T-cell (primary cell): ENCODE measurements at places on chromosomes 3 and 15. TPM values are rescaled to one million over a fixed set of nuclear protein-coding genes. Genes with fewer than 3 reads are reported as not detected.

SLC41A3 gene
- total RNA-seq: 35.1 TPM

MYEF2 gene
- 17.0 TPM for total RNA-seq

TYRO3 gene
- not detected for total RNA-seq

FANCD2 gene
- 16.0 TPM for total RNA-seq

HIGD2B gene
- total RNA-seq: not detected

GOLGA8G gene
- not detected for total RNA-seq

TM6SF1 gene
- total RNA-seq: 1.0 TPM

- no peak for DNase-seq
- no peak overlapping the region for H3K4me3 ChIP-seq
- H3K27ac ChIP-seq: no peak overlapping the region
- H3K4me1 ChIP-seq: no peaks in the 10 kb centered on the region
- H3K36me3 ChIP-seq: no peaks in the 10 kb centered on the region
Measured at GRCh38 chr3:192637803-192638202, 89.5 kb downstream of the FGF12 start.

- H3K4me1 ChIP-seq: peaks cover 37% of the 10 kb centered on the region
- DNase-seq: peak; percentile 63
- no peaks in the 10 kb centered on the region for H3K27me3 ChIP-seq
- H3K36me3 ChIP-seq: no peaks in the 10 kb centered on the region
- H3K4me3 ChIP-seq: peak overlapping the region; percentile 4
- peak overlapping the region; percentile 28 for H3K27ac ChIP-seq
Measured at GRCh38 chr15:91942720-91943394, 89.3 kb downstream of the SLCO3A1 start.

DNA sequence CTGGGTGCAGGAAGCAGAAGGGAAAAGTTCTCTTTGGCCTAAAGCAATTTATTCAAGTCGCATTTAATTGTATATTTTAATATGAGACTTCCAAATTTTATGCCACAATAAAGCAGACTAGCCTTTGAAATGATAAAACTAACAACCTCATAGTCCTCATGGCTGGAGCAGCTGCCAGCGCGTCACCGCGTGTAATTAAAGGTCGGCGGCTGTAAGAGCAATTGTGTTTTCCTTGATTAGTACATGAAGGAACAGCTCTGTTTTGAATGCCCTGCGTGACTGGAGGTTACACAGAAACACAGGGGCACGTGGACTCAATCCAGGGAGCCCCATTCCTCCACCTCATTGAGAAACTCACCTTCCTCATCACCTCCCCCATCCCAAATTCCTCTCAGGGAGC lies 10.1 kb upstream of the LRRC15 start:
- no peaks in the 10 kb centered on the region for H3K36me3 ChIP-seq
- DNase-seq: no peak
- no peaks in the 10 kb centered on the region for H3K4me1 ChIP-seq
- H3K27me3 ChIP-seq: peaks cover 48% of the 10 kb centered on the region

GRCh38 chr3:9828801-9829755 lies 14.7 kb downstream of the RPUSD3 start:
- H3K4me1 ChIP-seq: no peaks in the 10 kb centered on the region
- DNase-seq: no peak
- no peak overlapping the region for H3K4me3 ChIP-seq
- H3K27me3 ChIP-seq: no peaks in the 10 kb centered on the region

DNA sequence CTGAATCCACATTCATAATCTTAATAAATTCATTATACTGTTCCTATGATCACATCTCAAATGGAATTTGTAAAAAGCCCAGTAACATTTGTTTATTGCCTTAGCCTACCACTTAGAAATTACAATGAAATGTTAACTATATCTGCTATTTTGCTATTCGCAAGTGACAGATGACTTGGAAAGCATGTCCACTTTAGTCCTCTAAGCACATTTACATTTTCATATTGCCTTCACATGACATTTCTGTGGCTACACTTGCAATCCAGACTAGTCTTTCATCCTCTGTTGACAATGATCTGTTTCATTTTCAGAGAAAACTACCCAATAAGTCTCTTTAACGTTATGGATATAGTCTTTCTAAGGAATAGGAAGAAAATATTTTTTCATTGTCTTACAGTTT lies 741.8 kb downstream of the FHIT start:
- no peaks in the 10 kb centered on the region for H3K36me3 ChIP-seq
- no peak overlapping the region for H3K4me3 ChIP-seq
- H3K27ac ChIP-seq: no peak overlapping the region
- H3K4me1 ChIP-seq: no peaks in the 10 kb centered on the region
- DNase-seq: no peak
- no peaks in the 10 kb centered on the region for H3K27me3 ChIP-seq

GRCh38 chr3:154783061-154783460 lies 297.1 kb upstream of the MME start:
- no peak for DNase-seq
- no peak overlapping the region for H3K4me3 ChIP-seq
- no peaks in the 10 kb centered on the region for H3K4me1 ChIP-seq
- H3K27ac ChIP-seq: no peak overlapping the region
- no peaks in the 10 kb centered on the region for H3K36me3 ChIP-seq

DNA sequence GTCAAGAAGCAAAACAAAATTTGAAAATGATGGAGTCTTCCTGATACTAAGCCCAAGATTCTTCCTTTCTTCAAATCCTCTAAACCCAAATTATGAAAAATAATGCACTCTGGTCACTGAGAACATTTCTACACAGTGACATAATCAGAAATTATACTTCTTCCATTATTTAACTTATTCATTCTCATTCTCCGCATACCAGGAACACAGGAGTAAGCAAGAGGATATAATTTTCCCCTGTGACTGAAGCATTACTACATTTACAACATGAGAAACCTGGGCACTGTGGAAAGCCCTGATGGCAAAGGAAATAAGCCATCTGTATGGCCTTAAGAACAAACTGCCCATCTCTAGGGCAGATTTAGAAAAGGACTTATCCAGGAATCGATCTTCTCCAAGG lies 47.0 kb downstream of the EXD1 start:
- no peak overlapping the region for H3K27ac ChIP-seq
- DNase-seq: no peak
- no peaks in the 10 kb centered on the region for H3K27me3 ChIP-seq
- no peak overlapping the region for H3K4me3 ChIP-seq
- H3K36me3 ChIP-seq: no peaks in the 10 kb centered on the region

- H3K4me3 ChIP-seq: no peak overlapping the region
- peaks cover 22% of the 10 kb centered on the region for H3K27me3 ChIP-seq
- DNase-seq: no peak
Measured at GRCh38 chr15:68621535-68621934, 42.7 kb downstream of the CORO2B start.

- no peak overlapping the region for H3K4me3 ChIP-seq
- no peaks in the 10 kb centered on the region for H3K36me3 ChIP-seq
- H3K27ac ChIP-seq: no peak overlapping the region
- no peaks in the 10 kb centered on the region for H3K4me1 ChIP-seq
Measured at GRCh38 chr15:79071901-79072300, 18.7 kb downstream of the RASGRF1 start.

GRCh38 chr3:122476532-122476931 lies 38.2 kb downstream of the KPNA1 start:
- no peak overlapping the region for H3K27ac ChIP-seq
- no peak overlapping the region for H3K4me3 ChIP-seq
- no peaks in the 10 kb centered on the region for H3K27me3 ChIP-seq
- no peak for DNase-seq
- H3K4me1 ChIP-seq: no peaks in the 10 kb centered on the region

DNA sequence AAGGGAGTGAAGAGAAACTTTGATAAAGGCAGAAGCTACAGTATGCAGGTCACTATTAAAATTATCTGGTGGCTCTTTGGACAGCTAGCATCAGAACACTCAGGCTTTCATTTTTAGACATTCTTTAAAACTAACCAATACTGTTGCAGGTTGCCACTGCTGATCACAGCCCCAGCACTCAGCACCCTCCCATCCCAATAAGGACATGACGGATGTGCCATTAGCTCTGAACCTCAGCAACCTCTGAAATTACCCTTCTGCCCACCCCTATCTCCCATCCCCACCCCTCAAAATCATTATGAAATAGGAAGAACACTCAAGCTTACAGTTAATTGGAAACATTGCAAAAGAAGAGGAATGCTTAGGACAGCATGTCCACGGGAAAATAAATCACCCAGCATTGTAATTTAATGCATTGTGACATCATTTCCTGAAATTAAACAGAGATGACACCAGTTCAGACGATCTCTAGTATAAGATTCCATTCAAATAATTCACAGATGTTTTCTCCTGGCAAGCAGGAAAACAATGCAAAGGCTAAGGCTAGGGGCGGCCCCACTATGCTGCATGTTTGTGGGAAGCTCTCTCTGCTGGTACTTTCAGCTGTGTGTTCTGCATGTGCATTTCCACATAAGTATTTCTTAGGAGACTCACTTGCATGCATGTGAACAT lies 71.6 kb downstream of the MEIS2 start:
- no peaks in the 10 kb centered on the region for H3K4me1 ChIP-seq
- DNase-seq: no peak
- peaks cover 3% of the 10 kb centered on the region for H3K27me3 ChIP-seq
- no peaks in the 10 kb centered on the region for H3K36me3 ChIP-seq

DNA sequence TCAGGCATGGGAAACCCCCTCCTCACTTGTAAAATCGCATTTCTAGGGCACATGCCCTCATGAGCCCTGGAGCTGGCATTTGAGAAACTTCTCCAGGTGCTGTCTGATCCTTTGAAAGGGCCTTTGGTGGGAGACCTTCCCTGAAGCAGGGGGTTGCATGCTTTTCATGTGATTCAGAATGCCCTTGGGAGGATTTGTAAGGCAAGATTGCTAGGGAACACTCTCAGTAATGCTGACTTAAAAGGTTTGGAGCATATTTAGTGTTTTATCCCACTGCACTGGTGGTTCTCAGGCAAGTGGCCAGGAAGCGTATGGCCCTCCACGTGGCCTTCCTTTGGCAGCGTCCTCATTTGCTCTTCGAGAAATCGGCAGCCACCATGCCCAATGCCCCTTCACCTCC lies 164.1 kb downstream of the ARRDC4 start:
- H3K36me3 ChIP-seq: no peaks in the 10 kb centered on the region
- H3K27me3 ChIP-seq: no peaks in the 10 kb centered on the region
- H3K4me1 ChIP-seq: no peaks in the 10 kb centered on the region
- no peak overlapping the region for H3K4me3 ChIP-seq
- H3K27ac ChIP-seq: no peak overlapping the region

GRCh38 chr3:62414786-62415185 lies 41.4 kb upstream of the FEZF2 start:
- H3K27me3 ChIP-seq: no peaks in the 10 kb centered on the region
- H3K36me3 ChIP-seq: no peaks in the 10 kb centered on the region
- H3K27ac ChIP-seq: no peak overlapping the region
- H3K4me1 ChIP-seq: no peaks in the 10 kb centered on the region
- H3K4me3 ChIP-seq: no peak overlapping the region

DNA sequence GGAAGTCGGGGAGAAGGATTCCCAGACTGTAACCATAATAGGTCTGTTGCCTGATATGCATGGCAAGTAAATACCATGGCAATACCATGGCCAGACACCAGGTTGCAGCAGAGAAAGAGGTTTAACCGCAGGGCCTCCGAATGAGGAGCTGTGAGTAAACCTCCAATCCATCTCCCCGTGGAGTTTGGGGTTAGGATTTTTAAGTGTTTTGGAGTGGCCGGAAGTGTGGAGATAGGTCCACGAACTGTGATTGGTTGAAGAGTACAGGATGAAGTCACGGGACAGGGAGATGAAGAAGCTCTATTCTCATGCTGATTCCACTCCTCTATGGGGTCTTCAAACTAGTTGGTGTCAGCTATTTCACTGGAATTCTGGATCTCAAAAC lies 127.9 kb downstream of the ST8SIA2 start:
- no peaks in the 10 kb centered on the region for H3K27me3 ChIP-seq
- H3K27ac ChIP-seq: no peak overlapping the region
- no peaks in the 10 kb centered on the region for H3K4me1 ChIP-seq
- H3K36me3 ChIP-seq: no peaks in the 10 kb centered on the region

- no peak for DNase-seq
- no peaks in the 10 kb centered on the region for H3K36me3 ChIP-seq
- H3K27ac ChIP-seq: no peak overlapping the region
- H3K4me1 ChIP-seq: no peaks in the 10 kb centered on the region
Measured at GRCh38 chr3:187454085-187454815, 86.1 kb downstream of the RTP4 start.

GRCh38 chr3:144085964-144086363 lies 114.3 kb downstream of the DIPK2A start:
- H3K36me3 ChIP-seq: no peaks in the 10 kb centered on the region
- DNase-seq: no peak
- H3K4me3 ChIP-seq: no peak overlapping the region

GRCh38 chr3:152139651-152140050 lies 129.1 kb upstream of the MBNL1 start:
- no peaks in the 10 kb centered on the region for H3K4me1 ChIP-seq
- H3K27me3 ChIP-seq: no peaks in the 10 kb centered on the region
- H3K27ac ChIP-seq: no peak overlapping the region

- no peaks in the 10 kb centered on the region for H3K4me1 ChIP-seq
- H3K27me3 ChIP-seq: no peaks in the 10 kb centered on the region
- H3K27ac ChIP-seq: no peak overlapping the region
- H3K4me3 ChIP-seq: no peak overlapping the region
Measured at GRCh38 chr15:60264566-60264965, 133.2 kb downstream of the ANXA2 start.

- no peaks in the 10 kb centered on the region for H3K27me3 ChIP-seq
- DNase-seq: peak; percentile 48
- no peaks in the 10 kb centered on the region for H3K4me1 ChIP-seq
Measured at GRCh38 chr3:101635954-101636798, 40.8 kb downstream of the ZBTB11 start.

- no peak overlapping the region for H3K4me3 ChIP-seq
- no peak overlapping the region for H3K27ac ChIP-seq
- no peaks in the 10 kb centered on the region for H3K4me1 ChIP-seq
- H3K36me3 ChIP-seq: no peaks in the 10 kb centered on the region
- no peaks in the 10 kb centered on the region for H3K27me3 ChIP-seq
Measured at GRCh38 chr15:36608180-36608579, 28.8 kb downstream of the CDIN1 start.

DNA sequence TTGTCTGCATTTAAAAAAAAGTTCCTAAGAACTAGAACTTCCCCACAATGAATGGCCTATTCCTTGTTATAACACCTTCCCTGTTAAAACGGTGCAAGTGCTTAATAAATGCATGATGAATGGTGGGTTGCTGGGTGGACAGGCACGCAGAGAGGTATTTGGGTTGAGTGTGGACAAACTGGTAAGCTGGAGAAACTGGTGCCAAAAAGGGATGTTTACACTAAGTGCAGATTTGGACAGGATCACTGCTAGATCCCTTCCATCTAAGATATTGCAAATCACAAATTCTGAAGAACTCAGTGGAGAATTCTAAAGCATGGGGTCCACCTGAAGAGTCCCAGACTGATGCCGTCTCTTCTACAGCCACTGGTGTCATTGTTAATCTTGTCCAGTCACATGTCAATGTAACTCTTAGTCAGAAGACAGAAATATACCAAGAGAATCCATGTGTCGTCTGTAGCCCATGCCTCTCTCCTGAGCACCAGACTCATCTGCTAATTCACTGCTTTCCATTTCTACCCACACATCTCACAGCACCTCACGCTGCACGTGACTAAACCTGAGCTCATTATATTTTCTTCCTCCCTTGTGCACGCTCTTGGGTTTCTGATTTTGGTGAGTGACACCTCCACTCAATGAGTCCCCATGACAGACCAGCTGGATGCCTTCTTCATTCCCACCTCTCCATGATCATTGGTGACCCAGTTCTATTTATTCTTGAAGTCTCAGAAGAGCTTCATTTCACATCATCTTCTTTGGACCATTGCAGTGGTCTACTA lies 328.9 kb downstream of the THSD4 start:
- H3K27me3 ChIP-seq: no peaks in the 10 kb centered on the region
- no peaks in the 10 kb centered on the region for H3K4me1 ChIP-seq
- DNase-seq: no peak
- H3K36me3 ChIP-seq: no peaks in the 10 kb centered on the region
- no peak overlapping the region for H3K27ac ChIP-seq

- no peaks in the 10 kb centered on the region for H3K36me3 ChIP-seq
- H3K4me3 ChIP-seq: no peak overlapping the region
Measured at GRCh38 chr3:94460931-94461330, 398.1 kb downstream of the NSUN3 start.
